ENCODE measurements at places on chromosomes 6 and 20. TPM values are rescaled to one million over a fixed set of nuclear protein-coding genes. Genes with fewer than 3 reads are reported as not detected.

Gene OR2H1
- not detected for total RNA-seq

Gene BTN1A1
- under 0.01 TPM for total RNA-seq

Gene PIM1
- 9.2 TPM for total RNA-seq

Gene SEMG1
- total RNA-seq = not detected

Gene TRIM40
- total RNA-seq = not detected

Gene RSPO3
- total RNA-seq = not detected

Gene CUL7
- total RNA-seq = 38.9 TPM

Measured in subcutaneous preadipocyte (primary cell).